Left kidney (tissue), 8 donors: ENCODE measurements at places on chromosomes 6 and 20. TPM values are rescaled to one million over a fixed set of nuclear protein-coding genes. Genes with fewer than 3 reads are reported as not detected.
A peak's percentile ranks its signal among the peaks of the same experiment; 100 is the strongest.

Gene SLC35F1
- 3.9 TPM for polyA plus RNA-seq

Gene OPRM1
- polyA plus RNA-seq, result 0.08 TPM

Gene SAMD3
- polyA plus RNA-seq, result 1.1 TPM

Gene EYS
- 0.96 TPM for polyA plus RNA-seq

Gene ASF1A
- polyA plus RNA-seq, result 41.0 TPM

DNA sequence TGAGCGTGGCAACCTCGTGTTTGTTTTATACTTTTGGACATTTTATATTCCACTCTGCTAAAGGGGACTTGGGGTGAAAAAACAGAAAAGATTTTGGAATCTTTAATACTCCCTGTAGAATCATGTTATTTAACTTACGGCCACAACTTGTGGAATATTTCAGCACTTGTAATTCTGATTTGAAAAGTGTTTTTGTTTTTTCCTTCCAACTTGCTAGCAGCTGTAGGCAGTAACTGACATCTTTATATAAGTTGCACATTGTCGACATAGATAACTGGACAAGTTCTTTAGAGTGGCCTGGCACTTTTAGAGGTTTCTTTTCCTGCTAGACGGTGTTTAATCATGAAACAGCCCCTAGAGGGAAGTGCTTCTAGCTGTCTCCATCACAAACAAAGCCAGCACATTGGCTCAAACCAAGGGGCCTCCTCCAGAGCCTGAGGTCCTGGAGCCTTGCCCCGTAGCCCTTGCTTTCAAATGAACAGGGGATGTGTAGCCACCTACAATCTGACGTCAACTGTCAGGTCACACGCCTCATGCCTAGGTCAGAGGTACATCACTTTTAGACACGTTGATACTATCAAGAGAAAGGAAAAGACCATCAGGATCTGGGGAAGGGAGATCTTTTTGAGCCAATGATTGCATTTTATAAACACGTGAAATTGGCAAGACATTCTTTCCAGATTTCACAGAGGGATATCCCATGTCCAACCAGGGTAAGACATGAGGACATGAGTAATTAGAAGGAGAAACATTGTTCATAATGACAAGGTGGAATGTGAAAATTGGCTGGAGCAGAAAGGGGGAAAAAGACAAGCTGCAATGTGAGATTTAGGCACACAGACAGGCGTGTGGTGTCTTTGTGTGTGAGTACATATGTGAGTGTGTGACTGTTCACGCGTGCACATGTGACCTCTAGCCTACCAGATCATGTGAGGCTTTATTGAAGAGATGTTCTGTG is 92.1 kb downstream of the TXNDC5 start:
- DNase-seq, result no peak

DNA sequence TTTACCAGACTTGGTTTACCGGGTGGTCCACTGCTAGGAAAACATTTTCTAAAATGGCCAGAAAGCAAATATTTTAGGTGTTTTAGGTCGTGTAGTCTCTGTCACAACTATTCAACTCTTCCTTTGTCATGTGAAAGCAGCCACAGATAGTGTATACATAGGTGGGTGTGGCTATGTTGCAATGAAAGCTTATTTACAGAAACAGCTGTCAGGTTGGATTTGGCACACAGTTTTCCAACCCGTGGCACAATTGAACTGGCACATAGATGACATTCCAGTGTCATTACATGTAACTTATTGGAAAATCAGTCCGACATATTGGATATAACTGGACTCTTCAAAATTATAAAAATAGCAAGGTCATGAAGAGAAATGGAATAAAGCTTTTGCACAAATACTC is 68.9 kb upstream of the KCNQ5 start:
- no peak for DNase-seq

DNA sequence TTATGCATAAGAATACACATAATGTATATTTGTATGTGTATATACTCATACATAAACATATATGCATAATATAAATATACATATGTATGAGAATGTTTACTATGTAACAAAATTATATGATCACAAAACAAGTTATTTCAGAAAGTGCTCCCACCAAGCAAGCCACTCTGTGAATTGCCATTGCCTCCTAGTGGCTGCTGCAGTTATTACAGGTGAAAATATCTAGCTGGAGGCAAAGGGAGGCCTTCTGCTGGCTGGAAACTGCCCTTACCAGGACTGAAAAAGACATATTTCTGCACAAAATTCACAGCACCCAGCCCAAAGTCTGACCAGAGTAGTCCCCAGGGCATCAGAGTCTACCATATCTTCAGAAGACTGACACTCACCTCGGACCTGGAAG is 14.4 kb upstream of the ADAM33 start:
- DNase-seq, result no peak

- DNase-seq, result no peak
Observed at GRCh38 chr6:167581637-167582036, 245.1 kb upstream of the AFDN start.

- DNase-seq, result no peak
Observed at GRCh38 chr20:15205028-15205427, 867.6 kb upstream of the FLRT3 start.

DNA sequence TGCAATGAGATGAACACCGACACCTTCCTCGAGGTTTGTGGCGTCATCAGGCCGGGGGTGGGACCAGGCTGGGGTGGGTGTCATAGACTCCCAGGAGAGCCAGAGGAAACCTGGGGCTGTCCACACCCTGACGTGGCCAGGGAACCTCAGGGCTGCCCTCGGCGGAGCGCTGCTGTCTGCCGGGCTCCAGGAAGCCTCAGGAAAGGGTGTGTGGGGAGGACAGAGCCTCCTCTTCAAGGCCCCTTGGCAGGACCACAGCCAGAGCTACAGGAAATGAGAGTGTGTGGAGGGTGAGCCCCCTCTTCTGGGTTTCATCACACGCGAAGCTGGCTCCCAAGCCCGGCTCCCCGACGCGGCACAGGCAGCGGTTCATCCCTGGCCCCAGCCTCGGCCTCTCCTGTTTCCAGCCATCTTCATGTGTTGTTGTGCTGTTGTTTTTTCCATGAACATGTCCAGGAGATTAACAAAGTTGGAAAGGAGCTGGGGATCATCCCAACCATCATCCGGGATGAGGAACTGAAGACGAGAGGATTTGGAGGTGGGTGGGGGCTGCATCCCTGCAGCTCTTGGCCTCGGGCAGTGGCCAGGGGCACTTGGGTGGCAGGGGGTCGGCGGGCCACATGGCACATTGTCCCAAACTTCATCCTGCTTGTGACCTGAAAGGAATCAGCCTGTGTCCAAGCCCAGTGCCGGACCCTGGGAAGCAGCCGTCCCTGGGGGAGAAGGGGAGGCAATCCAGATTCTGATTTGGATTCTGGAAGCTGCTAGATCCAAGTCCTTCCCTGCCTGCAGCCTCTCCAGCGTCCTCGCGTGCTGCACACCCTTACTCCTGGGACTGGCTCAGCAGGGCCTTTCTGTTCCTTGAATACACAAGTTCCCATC is 6.4 kb downstream of the NPEPL1 start:
- no peak for DNase-seq

GRCh38 chr6:130574146-130574545 is 208.3 kb downstream of the TMEM200A start:
- no peak for DNase-seq

DNA sequence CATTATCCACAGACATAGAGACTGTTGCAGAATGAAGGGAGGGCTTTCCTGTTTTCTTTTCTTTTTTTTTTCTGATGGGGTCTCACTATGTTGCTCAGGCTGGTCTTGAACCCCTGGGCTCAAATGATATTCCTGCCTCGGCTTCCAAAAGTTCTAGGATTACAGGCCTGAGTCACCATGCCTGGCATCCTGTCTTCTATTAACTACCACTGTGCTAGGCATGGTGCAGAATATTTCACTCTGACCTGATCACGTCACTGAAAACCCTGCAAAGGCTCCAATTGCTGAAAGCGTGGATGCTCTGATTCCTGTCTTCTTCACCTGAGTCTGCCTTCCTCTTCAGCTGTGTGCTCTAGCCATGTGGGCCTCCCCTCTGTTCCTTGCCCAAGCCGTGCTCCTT is 8.5 kb upstream of the DNMT3B start:
- DNase-seq, result no peak

DNA sequence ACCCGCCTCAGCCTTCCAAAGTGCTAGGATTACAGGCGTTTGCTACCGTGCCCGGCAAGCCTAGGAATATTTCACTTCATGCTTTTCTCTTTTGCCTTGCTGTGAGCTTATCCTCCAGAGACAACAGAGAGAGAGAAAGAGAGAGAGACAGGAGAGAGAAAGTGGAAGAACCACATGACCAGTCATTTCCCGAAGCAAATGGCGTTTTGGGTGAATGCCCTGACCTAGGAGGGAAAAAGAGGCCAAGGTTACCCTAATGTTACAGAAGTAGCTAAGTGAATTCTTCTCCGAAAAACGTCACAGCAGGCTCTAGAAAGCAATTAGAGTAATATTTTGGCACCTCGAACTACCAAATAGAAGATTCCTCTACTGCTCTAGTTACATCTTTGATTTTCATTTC is 9.1 kb downstream of the SGK1 start:
- no peak for DNase-seq

- no peak for DNase-seq
Observed at GRCh38 chr6:101294676-101295075, 98.8 kb upstream of the GRIK2 start.

- no peak for DNase-seq
Observed at GRCh38 chr6:146336191-146336590, 207.4 kb upstream of the RAB32 start.

DNA sequence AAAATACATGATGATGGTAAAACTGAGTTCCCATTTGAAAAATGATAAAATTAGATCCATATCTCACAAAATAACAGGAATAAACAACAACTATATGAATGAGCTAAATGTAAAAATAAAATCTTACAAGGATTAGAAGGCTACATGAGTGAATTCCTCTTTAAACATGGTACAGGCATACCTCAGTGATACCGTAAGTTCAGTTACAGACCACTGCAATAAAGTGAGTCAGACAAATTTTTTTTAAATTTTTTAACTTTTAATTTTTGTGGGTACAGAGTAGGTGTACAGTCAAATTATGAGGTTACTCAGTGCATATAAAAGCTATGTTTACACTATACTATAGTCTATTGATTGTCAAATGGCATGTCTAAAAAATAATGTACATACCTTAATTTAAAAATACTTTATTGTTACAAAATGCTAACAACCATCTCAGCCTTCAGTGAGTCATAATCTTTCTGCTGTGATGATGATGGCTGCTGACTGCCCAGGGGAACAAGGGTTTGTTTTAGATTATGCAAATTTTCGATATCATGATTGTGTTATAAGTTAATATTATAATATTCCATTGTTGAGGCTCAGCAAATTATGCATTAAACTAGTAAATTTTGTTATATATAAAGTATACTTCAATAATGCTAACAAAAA is 222.8 kb upstream of the RUNX2 start:
- DNase-seq, result no peak

- no peak for DNase-seq
Observed at GRCh38 chr20:60144404-60144803, 186.2 kb downstream of the CDH26 start.

GRCh38 chr6:138659998-138660397 is 113.6 kb upstream of the CCDC28A start:
- DNase-seq, result no peak

DNA sequence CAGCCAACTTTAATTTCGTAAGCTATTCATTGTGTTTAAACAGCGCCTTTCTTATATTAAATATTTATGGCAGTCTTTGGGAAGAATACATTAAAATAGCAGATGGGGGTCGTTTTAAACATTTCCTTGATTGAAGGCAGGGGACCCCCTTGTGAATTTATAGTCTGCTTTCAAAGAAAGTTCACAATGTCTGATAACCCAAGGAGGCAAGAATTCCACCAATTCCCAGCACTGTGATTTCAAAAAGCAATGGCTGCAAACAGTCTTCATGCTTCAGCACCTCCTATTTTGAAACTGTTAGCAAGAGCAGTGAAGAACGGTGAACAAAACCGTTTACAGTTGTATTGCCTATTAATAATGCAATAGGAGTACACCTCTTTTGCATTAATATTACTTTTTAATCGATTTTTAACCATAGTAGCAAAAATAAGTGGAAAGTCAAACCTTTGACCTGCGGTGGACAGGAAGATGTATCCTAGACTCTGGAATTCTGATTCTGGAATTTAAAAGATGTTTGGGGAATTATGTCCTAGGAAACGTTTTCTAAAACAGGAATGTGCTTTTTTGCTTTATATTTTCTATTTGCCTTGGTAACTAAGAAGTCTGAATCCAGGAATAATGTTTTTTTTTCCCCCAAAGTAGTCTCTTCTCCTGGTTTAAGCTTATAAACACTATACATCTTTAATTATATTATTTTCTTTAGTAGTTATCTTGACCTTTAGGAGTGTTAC is 393.0 kb downstream of the CDKAL1 start:
- DNase-seq, result peak; percentile 30

DNA sequence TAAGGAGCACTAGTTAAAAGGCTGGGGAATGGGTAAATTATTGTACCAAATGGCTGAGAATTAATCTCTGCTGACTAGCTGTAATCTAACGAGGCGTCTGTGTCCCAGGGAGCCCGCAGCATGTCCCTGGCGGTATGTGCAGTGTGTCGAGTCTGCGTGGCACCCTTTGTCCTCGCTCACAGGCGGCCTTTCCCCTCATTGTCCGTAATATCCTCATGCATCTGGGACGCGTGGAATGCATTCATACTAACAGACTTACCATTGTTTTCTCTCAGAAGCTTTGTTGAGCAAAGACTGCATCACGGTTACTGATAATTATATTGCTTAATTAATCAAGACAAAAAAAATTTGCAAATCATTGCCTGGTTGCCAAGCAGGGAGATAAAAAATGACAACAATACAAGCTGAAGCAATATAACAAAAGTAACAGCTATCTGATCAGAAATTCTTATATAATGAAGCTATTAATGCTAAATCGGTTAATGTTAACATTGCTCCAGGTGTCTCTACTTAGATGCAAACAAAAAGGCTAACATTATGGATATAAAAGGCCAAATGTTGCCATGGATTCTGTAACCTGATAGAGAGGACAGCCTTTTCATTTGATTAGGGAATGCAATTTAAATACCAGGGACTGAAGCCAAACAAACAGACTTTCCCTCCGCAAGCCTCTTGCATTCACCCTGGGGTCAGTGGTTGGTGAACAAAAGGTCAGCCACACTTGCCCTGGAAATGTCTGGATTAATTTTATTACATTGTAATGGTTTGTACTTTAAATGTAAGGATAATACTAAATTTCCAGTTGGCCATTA is 124.8 kb downstream of the INSM1 start:
- DNase-seq, result no peak

GRCh38 chr20:46852313-46852712 is 42.3 kb upstream of the EYA2 start:
- no peak for DNase-seq

DNA sequence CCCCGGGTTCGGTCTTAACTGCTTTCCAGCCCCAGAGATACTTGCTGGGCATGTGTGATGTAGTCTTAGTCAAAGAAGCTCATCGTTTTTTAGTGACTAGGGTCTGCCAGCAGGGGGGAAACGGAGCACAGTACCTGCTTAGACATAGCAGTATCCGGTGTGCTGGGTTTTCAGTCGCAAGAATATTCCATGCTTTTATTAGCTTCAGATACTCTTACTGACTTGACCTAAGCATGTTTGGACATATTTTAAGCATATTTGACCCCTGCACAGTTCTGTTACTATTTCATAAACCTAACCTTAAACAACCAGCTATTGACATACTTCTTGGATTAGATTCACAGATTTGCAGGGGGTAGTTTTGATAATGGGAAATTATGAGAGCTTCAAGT is 3.0 kb downstream of the E2F3 start:
- peak; percentile 70 for DNase-seq
